ENCODE measurements at places on chromosomes 6 and 20. TPM values are rescaled to one million over a fixed set of nuclear protein-coding genes. Genes with fewer than 3 reads are reported as not detected.

The TFAP2C gene
- total RNA-seq = under 0.01 TPM

The MUCL3 gene
- not detected for total RNA-seq

The HLA-DRB5 gene
- total RNA-seq = 0.32 TPM

The ENPP4 gene
- total RNA-seq = 1.6 TPM

The CGA gene
- total RNA-seq = not detected

The PLA2G7 gene
- total RNA-seq = not detected

The TCFL5 gene
- total RNA-seq = 17.9 TPM

The SLC24A3 gene
- total RNA-seq = 2.3 TPM

The TMEM242 gene
- 7.6 TPM for total RNA-seq

The SLC22A1 gene
- 1.1 TPM for total RNA-seq

The NR2E1 gene
- total RNA-seq = not detected

The OTOR gene
- total RNA-seq = not detected

The ENPP5 gene
- total RNA-seq = 0.13 TPM

Data from articular chondrocyte of knee joint (primary cell).